ENCODE measurements at places on chromosomes 16 and 17. TPM values are rescaled to one million over a fixed set of nuclear protein-coding genes. Genes with fewer than 3 reads are reported as not detected.

- DNase-seq = no peak
Measured at GRCh38 chr17:30559656-30560055, 82.4 kb downstream of the GOSR1 start.

- DNase-seq = no peak
Measured at GRCh38 chr17:47072886-47073285, 93.8 kb upstream of the RPRML start.

- peak; percentile 86 for DNase-seq
Measured at GRCh38 chr17:412211-413015, 59.8 kb upstream of the RPH3AL start.

DNA sequence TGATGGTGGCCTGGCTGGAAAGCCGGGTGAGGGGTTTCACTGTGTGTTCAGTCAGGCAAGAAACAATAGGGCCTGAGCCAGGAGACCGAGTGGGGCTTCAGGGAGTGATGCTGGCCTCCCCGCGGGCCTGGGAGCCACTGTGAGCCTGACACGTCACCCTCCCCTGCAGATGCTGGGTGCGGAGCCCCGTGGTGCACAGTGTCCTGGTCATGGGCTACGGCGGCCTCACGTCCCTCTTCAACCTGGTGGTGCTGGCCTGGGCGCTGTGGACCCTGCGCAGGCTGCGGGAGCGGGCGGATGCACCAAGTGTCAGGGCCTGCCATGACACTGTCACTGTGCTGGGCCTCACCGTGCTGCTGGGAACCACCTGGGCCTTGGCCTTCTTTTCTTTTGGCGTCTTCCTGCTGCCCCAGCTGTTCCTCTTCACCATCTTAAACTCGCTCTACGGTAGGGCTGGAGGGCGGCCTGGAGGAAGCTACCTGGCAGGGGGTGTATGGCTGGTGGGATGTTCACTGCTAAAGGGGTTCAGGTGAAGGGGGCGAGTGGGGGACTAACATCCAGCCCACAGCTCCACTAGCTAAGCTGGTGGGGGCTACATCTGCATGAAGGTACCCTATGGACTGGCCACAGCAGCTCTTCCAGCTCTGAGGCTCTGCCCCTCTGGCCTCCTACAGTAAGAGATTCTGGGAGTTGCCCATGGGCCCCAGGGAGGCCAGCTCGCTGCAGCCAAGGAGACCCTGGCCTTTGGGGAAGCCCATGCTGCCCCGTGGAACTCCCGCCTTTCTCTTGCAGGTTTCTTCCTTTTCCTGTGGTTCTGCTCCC, 32.4 kb downstream of the ADGRG5 start:
- no peak for DNase-seq

DNA sequence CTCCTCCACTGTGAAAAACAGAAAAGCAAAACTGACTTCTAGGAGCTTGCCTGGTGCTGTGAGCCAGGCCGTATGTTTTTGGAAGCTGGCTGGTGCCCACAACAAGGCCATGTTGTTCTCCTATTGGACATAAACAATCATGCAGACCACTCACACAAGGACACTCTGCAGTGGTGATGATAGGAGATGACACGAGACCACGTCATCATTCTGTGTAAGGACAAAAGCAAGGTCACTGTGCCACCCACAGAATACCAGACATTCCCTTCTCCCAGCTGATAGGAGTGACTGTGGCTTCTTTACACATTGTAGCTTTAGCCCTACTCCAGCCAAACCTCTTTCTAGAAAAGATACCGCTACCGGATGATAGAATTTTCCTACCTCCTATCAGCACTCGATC, 47.7 kb upstream of the LCMT1 start:
- no peak for DNase-seq

MAP2K4 gene
- total RNA-seq = 16.4 TPM

CLDN9 gene
- not detected for total RNA-seq

TEKT5 gene
- total RNA-seq = 1.6 TPM

Data from Karpas-422 (cell line).